ENCODE measurements at places on chromosomes 5 and 9. TPM values are rescaled to one million over a fixed set of nuclear protein-coding genes. Genes with fewer than 3 reads are reported as not detected.

Gene STOM
- total RNA-seq = 81.2 TPM

Gene LPAR1
- 11.0 TPM for total RNA-seq

Gene TYRP1
- 0.23 TPM for total RNA-seq

Gene SLC46A2
- not detected for total RNA-seq

Gene LYRM7
- 12.1 TPM for total RNA-seq

Gene PAEP
- total RNA-seq = not detected

Gene ATP6V1G1
- 71.8 TPM for total RNA-seq

Gene HAVCR2
- not detected for total RNA-seq

Gene MUSK
- total RNA-seq = not detected

Gene GABRA6
- total RNA-seq = not detected

Gene TEX48
- not detected for total RNA-seq

Gene RMRP
- total RNA-seq = 29,896 TPM

Measured in Panc1 (cell line).